ENCODE measurements at places on chromosomes 13 and 19. TPM values are rescaled to one million over a fixed set of nuclear protein-coding genes. Genes with fewer than 3 reads are reported as not detected.

The ZNF121 gene
- total RNA-seq: 13.7 TPM

The ZNF285 gene
- total RNA-seq: 1.6 TPM

The AP3D1 gene
- total RNA-seq: 82.7 TPM

The IGFL1 gene
- not detected for total RNA-seq

The CD209 gene
- not detected for total RNA-seq

The LILRB5 gene
- total RNA-seq: not detected

The INAFM1 gene
- 2.3 TPM for total RNA-seq

The ZNF880 gene
- 15.2 TPM for total RNA-seq

The MAMSTR gene
- total RNA-seq: 8.0 TPM

The SIGLEC5 gene
- total RNA-seq: not detected

The C13orf42 gene
- not detected for total RNA-seq

The CEACAM4 gene
- not detected for total RNA-seq

The MBD3L4 gene
- not detected for total RNA-seq

The GDF15 gene
- 27.6 TPM for total RNA-seq

The THSD8 gene
- not detected for total RNA-seq

The PNPLA6 gene
- total RNA-seq: 67.8 TPM

The AMER2 gene
- not detected for total RNA-seq

The LSM7 gene
- total RNA-seq: 130 TPM

The LMTK3 gene
- total RNA-seq: not detected

The ZNF135 gene
- 4.3 TPM for total RNA-seq

The SYNE4 gene
- not detected for total RNA-seq

The ZNF430 gene
- 5.6 TPM for total RNA-seq

The NHLRC3 gene
- total RNA-seq: 21.2 TPM

The ZNF534 gene
- not detected for total RNA-seq

The ZNF573 gene
- total RNA-seq: 10.4 TPM

The CEACAM16 gene
- total RNA-seq: not detected

The OLFM2 gene
- 0.82 TPM for total RNA-seq

The NOVA2 gene
- 0.27 TPM for total RNA-seq

The RFPL4AL1 gene
- total RNA-seq: not detected

The F7 gene
- total RNA-seq: under 0.01 TPM

The LCP1 gene
- total RNA-seq: 0.99 TPM

The BRSK1 gene
- total RNA-seq: 5.2 TPM

The SCN1B gene
- total RNA-seq: 12.1 TPM

The PRRG2 gene
- 0.27 TPM for total RNA-seq

The PROZ gene
- not detected for total RNA-seq

The NAPSA gene
- total RNA-seq: not detected

The C2CD4C gene
- not detected for total RNA-seq

The DCLK1 gene
- 80.0 TPM for total RNA-seq

The PGLYRP1 gene
- not detected for total RNA-seq

The SYDE1 gene
- 46.9 TPM for total RNA-seq

The GARIN5A gene
- not detected for total RNA-seq

The EFNB2 gene
- total RNA-seq: 3.4 TPM

The KANK3 gene
- 0.09 TPM for total RNA-seq

The GRIN2D gene
- total RNA-seq: 1.2 TPM

The IZUMO4 gene
- 1.4 TPM for total RNA-seq

The RFX1 gene
- 3.6 TPM for total RNA-seq

The EXOC3L2 gene
- total RNA-seq: under 0.01 TPM

The GNA15 gene
- total RNA-seq: not detected

The R3HDM4 gene
- total RNA-seq: 25.8 TPM

The FXYD3 gene
- 1.3 TPM for total RNA-seq

The TMC4 gene
- total RNA-seq: 0.27 TPM
